ENCODE measurements at places on chromosomes 2 and 18. TPM values are rescaled to one million over a fixed set of nuclear protein-coding genes. Genes with fewer than 3 reads are reported as not detected.

The AP1S3 gene
- 2.7 TPM for total RNA-seq

The MBOAT2 gene
- total RNA-seq: 189 TPM

The TEKT4 gene
- 0.31 TPM for total RNA-seq

The IGFBP2 gene
- 213 TPM for total RNA-seq

The NT5DC4 gene
- total RNA-seq: not detected

The CACNB4 gene
- total RNA-seq: 70.2 TPM

The CRACDL gene
- 2.3 TPM for total RNA-seq

The RAB27B gene
- total RNA-seq: 35.1 TPM

Data from occipital lobe (tissue), 3 donors.